Right cardiac atrium (tissue), 5 donors: ENCODE measurements at places on chromosomes 13 and 19. TPM values are rescaled to one million over a fixed set of nuclear protein-coding genes. Genes with fewer than 3 reads are reported as not detected.

DNA sequence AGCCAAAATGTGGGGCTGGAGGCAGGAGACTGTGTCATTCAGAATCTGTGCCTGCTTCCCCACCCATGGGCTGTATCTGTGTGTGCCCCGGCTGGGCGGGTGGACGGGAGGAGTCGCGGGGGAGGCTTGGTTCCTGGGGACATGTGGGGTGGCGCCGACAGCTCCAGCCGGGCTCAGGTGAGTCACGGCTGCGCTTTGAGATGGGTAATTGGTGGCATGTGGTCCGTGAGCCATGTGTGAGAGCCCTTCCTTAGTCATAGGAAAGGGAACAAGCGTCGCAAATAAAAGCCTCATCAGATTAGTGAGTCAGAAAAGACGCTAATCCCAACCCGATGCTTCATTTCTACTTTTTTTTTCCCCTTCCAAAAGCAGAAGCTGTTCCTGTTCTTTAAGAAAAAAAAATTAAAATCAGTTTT, 118.6 kb upstream of the ZNF536 start:
- DNase-seq, result no peak

DNA sequence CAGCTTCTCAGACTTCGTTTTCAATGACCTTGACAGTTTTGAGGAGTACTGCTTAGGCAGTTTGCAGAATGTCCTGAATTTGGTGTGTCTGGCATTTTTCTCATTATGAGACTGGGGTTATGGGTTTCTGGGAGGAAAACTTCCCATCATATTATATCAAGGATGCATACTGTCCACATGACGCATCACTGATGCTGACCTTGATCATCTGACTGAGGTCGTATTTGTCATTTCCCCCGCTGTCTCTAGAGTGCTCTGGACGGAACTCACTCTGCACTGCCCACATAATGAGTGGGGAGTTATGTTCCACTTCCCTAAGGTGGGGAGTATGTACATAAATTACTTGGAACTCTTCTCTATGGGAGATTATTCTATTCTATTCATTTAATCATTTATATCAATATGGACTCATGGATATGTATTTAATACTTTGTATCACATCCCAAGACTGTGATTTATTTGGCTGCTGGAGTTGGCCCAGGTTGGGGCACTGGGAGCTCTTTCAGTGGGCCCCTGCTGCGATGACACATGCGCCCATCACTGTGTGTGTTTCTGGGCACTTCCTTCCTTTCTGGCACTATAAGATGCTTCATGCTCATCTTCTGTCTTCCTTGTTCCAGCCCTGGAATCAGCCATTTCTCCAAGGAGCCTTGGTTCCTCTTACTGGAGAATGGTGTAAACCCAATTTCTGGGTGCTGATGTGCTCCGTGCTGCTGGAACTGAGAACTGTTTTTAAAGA, 138.6 kb downstream of the MIPEP start:
- DNase-seq, result no peak

DNA sequence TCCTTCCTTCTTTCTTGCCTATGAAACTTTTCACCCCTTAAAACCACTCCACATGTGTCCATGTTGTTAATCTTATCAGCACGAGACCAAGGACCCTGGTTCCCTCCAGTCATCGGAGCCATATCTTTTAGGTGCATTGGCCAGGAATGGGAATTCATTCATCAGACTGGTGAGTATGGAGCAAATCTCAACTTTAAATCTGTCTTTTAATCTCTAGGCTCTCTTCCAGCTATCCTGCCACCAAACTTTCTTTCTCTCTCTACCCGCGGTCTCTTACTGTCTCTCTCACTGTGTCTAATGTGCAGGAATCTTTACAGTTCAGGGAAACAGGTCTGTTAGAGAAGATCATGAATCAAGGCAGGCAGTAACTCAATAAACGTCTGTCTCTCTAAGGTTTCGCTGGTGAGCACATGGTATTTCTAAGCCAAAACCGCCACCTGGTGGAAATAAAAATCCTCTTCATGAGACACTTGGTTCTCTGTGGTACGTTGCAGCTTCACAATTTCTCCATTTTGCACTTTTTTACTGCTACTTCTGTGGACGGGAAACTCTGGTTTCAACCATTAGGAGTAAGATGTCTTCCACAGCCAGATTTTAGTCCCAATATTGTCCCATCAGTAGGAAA, 16.1 kb downstream of the LGALS16 start:
- no peak for DNase-seq

GRCh38 chr13:38086013-38086412, 216.4 kb upstream of the TRPC4 start:
- DNase-seq, result no peak

GRCh38 chr13:99199541-99200431, 868 bp upstream of the UBAC2 start:
- DNase-seq, result no peak

OR7A5 gene
- not detected for total RNA-seq

CCL25 gene
- not detected for total RNA-seq
